ENCODE measurements at places on chromosomes 7 and 10.

DNA sequence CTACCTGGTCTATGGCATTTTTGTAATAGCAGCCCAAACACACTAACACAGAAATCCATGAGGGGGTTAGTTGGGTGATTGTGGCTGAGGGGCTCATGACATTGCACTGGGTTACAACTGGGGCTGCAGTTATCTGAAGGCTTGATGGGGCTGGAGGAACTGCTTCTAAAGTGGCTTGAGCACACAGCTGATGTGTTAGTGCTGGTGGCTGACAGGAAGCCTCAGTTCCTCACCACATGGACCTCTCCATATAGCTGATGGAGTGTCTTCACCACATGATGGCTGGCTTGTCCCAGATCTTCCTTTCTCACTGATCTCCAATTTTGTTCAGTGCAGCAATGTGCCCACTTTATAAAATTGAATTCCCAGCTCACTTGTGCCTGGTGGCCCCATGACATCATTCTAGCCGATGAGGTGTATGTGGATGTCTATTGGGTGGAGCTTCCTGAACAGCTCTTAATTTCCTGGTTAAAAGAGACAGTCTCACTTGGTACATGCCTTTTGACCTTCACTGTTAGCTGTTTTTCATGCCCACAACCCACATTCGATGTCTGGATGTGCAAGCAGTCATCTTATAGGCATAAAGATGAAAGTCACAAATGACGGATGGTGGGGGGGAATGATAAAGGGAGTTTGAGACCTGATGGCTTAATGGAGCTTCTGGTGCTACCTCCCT lies 166.9 kb upstream of the BMPER start:
- no peak for DNase-seq

GRCh38 chr10:102596506-102596971 lies 47.7 kb upstream of the TRIM8 start:
- DNase-seq: no peak

GRCh38 chr10:102796407-102797176 lies 40.6 kb downstream of the CYP17A1 start:
- DNase-seq: no peak

DNA sequence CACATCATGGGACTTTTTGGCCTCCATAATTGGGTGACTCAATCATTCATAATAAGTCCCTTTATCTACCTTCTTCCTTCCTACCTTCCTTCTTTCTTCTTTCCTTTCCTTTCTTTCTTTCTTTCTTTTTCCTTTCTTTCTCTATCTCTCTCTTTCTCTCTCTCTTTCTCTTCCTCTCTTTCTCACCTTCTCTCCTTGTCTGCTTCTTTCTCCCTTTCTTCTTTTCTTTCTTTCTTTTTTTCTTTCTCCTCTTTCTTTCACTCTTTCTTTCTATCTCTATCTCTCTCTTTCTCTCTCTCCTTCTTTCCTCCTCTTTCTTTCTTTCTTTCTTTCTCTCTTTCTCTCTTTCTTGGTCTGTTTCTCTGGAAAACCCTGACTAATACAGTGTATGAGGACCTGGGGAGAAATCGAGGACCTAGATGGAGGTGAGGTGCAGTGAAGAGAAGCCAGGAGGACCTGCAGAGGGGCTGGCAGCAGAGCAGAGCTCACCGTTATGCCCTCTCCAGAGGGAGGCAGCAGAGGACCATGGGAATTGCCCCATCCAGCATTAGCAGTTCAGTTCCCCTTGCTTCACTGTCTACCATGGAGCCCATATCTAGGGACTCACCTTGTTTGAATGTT lies 52.7 kb upstream of the BTRC start:
- DNase-seq: no peak

DNA sequence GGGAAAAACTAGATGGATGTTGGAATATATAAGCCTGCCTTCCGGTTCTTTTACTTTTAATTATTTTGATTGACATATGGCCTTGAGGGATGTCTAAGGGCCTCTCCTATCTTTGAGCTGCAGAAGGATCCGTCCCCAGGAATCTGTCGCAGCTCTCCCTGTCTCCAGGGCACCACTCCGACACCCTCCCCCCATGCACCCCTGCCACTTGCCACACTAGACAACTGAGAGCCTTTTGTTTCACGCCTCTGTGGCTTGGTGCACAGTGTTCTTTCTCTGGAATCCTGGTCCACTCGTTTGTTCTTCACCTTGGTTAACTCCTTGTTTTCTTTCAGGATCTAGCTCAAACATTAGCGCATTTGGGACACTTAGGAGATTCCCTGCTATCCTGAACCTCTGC lies 124.1 kb upstream of the EFCAB10 start:
- DNase-seq: no peak

- no peak for DNase-seq
Observed at GRCh38 chr10:8043569-8044306, 10.8 kb upstream of the GATA3 start.

DNA sequence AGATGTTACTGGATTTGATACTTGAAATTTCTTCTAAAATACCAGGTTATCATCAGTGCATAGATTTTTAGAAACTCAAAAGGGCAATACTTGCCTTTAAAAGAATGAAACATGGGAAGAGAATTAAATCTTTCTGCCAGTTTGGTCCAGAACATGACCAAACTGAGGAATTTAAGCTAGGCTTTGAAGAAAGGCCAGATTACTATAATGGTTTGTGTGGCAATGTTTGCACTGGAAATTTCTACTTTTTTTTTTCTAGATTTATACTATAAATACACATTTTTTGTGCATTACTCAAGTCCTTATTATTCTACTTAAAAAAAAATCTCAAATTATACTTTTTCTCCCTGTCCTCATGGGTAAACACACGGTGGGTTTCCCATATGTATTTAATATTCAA lies 9.2 kb downstream of the MKX start:
- no peak for DNase-seq

- DNase-seq: no peak
Observed at GRCh38 chr10:112585126-112585525, 138.1 kb downstream of the VTI1A start.

- DNase-seq: no peak
Observed at GRCh38 chr10:78263521-78263988, 229.9 kb downstream of the RPS24 start.

DNA sequence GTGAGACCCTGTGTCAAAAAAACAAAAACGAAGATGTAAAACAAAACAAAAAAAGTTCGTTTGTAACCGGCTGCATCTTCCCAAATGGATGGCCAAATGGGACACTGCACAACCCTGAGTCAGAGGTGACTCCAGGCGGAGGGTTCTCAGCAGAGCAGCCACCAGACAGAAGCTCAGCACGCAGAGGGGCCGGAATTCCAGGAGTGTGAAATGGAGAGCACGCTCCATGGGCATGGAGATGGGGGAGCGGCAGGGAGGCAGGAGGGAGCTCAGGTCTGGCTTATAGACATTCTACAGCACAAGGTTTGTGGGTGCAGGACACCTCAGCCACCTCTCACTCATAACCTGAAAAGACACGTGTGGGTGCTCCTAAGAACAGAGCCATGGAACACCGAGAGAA lies 227.0 kb downstream of the MAD1L1 start:
- no peak for DNase-seq

- DNase-seq: no peak
Observed at GRCh38 chr10:121248266-121248665, 350.0 kb downstream of the FGFR2 start.

- no peak for DNase-seq
Observed at GRCh38 chr7:45099891-45100760, 11.4 kb upstream of the NACAD start.

DNA sequence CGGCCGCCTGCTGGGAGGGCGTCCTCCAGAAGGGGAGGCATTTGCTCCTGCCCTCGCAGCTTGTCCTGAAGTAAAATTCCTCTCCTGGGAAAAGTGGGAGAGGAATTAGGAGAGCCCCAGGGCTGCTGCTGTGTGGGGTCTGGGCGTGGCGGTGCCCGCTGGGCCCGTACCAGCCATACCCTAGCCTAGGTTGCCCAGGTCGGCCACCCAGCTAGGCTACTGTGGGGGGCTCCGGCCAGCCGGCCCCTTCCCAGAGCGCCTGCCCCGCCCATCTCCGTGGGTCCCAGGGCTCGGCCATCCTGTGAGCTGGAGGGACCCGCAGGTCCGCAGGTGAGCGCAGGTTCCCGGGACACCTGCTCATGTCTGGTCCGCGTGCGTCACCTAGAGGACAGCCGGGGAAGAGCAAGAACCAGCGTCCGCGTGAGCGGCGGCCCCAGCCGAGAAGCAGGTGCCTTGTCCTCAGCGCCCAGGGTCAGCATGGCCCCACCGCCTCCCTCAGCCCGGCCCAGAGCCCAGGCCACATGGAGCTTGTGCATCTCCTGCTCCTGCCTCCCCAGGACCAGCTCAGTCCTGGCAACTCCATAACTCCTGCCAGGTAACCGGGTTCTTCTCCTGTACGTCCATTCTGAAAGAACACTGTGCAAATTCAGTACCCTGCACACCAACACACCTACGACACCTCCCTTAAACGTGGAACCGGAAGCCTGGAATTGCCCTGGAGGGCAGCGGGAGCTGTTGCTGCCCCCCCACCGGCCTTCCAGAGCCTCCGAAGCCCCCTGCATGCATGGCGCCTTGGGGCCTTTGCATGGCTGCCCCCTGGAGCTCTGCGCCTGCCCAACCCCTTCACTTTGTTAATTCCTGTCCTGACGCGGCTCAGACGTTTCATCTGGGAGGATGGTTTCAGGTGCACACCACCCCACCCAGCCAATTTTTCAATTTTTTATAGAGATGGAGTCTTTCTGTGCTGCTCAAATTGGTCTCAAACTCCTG lies 22.8 kb upstream of the FOXL3 start:
- no peak for DNase-seq

- DNase-seq: no peak
Observed at GRCh38 chr7:26857506-26858240, 6.7 kb downstream of the SKAP2 start.

GRCh38 chr7:115477193-115477651 lies 553.3 kb downstream of the TFEC start:
- DNase-seq: no peak

- DNase-seq: no peak
Observed at GRCh38 chr7:6453734-6454133, 6.0 kb upstream of the DAGLB start.

DNA sequence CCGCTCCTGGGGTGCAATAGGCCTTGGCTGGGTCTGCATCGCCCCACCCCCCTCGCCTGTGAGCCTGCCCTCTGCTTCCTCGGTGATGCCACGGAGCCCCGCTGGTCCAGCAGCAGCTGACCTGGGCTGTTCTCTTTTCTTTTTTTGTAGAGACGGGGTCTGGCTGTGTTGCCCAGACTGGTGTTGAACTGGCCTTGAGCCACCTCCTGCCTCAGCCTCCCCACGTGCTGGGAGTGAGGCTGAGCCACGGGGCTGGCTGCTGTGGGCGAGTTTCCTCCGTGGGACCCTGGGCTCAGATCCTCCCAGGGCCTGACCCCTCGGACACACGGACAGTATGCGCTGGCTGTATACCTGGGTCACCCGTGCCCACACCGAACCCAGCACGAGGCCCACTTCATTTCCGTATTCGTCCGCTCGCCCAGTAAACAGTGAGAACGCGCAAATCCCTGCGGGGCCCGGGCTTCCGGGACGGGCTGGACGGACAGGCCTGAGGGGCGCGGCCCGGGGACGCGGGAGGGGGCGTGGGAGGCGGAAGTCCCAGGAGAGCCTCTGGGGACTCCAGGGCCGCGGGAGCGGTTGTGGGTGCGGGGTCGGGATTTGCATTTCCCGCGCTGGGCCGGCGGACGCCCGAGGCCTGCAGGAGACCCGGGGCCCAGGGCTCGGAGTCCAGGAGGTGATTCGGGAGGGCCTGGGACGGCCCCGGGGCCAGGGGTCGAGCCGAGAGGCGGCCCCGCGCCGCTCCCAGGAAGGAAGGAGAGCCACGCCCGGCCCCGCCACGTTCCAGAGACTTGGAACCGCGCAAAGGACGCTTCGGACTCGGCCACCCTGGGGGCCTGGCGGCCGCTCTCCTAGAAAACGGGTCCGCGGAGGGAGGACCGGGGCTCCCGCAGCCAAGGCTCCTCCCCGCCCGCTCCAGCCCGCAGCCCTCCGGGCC lies 57.7 kb upstream of the DNAJB6 start:
- DNase-seq: no peak

GRCh38 chr7:139893461-139893860 lies 64.4 kb downstream of the TBXAS1 start:
- no peak for DNase-seq

DNA sequence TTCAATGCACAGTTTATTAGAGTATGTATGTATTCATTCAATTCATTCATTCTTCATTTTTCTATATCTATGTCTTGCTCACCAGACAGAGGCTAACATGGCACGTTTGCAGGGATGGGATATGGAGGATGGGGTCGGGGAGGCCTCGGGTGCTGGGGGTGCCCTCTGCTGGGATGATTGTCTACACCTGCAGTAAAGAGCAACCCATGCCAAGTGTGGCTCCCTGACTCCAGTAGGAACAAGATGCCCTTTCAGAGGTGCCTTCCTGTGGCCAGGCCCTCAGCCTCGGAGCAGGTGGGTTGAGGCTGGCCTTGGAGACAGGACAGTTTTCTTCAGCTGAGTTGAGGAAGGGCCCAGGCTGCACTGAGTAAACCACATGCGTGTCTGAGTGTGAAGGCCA lies 157.2 kb downstream of the SH2D4B start:
- no peak for DNase-seq

- no peak for DNase-seq
Observed at GRCh38 chr10:63702092-63702491, 180.9 kb downstream of the REEP3 start.

DNA sequence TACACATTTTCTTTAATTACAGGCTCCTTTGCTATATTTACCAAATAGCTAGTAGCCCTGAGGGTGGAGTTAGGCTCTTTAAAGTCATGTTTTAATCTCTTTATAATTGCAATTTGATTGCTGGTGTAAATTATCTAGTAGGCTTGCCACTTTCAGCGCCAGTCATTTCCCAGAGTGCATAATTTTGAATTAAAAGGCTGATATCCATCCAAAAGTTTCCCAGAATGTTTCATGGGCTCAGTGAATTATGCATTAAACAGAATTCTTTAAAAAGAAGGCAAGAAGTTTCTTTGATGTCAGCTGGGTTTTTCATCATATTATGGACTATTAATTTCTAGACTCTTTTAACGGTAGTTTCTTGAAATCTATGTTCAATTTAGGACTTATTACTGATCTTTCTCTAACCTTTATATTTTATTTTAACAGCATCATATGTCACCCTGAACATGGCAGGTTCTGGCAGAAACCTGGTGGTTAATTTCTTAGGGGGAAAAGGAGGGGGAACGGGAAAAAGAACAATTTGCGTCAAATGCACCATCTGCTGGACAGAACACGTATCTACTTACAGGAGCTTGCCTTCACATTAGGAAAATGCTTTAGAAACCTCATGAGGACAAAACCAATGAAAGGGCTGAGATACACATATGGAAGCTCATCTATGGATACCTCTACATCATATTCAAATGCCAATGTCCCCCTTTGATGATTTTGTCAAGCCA lies 171.1 kb downstream of the GRM3 start:
- DNase-seq: no peak

DNA sequence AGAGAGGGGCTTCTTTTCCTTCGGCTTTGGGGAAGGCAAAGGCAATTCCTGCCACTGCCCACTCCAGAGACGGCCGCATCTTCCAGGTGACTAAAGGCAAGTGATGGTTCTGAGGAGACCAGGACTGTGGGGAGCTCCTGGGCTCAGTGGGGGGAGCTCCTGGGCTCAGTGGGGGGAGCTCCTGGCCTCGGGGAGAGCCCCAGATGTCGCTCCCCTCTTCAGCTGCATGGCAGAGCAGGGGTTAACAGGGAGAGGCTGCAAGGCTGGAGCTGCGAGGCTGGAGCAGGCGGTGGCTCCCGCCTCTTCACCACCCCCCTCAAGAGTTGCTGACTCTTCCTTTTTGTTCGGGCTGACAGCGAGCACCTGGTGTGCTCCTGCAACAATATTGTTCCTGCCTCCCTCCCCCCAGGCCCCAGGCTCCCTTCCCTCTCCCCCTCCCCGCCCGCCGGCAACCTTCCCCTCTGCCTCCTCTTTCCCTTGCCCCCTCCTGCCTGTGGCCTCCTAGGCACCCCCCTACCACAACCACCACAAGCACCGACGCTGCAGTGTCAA lies 56.3 kb upstream of the LBX1 start:
- no peak for DNase-seq

GRCh38 chr7:54788664-54789063 lies 29.7 kb upstream of the SEC61G start:
- DNase-seq: no peak
